Activated gamma-delta T cell treated with anti-CD3 and anti-CD28 coated beads, Interleukin-2, amount 50 U/mL, for 16 hours (primary cell): ENCODE measurements at places on chromosomes 12 and 14.

- no peak for DNase-seq
Observed at GRCh38 chr12:19893514-19893913, 454.2 kb downstream of the AEBP2 start.

DNA sequence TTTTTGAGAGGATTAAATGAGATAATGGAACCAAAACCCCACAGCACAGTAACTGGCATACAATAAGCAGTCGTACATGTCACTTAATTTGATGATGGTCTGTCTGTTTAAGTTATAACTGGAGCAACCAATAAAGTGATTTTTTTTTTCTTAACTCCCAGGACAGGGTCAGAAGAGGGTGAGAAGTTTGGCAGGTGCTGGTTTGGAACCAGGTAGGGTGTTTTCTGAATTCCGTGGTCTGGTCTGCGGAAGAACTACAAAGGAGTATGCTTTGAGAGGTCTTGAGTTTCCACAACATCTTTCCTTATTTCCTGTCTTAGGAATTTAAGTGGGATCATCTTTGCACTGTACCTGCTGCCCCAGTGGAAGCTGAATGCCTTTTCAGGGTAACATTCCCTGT lies 111.7 kb downstream of the SLC8A3 start:
- no peak for DNase-seq

- DNase-seq: no peak
Observed at GRCh38 chr14:23566778-23567185, 809 bp downstream of the AP1G2 start.

DNA sequence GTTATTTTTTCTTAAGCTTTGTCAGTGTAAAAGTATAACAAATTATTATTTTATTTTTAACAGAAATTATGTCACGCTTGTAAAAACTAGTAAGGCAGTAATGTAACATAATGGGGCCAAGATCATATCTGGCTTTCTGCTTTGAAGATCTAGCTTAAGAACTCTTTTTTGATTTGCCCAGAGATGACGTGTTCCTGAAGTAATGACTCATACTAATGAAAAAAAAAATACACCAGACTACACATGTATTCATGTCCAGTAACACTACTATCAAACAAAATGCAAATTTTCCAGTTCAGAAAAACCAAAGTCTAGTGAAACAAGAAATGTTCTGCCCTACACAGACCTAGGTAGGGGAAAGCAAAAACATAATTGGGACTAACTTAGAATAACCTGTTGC lies 432.2 kb upstream of the ATXN7L3B start:
- DNase-seq: no peak

GRCh38 chr14:37851054-37851453 lies 255.6 kb downstream of the TTC6 start:
- DNase-seq: no peak

GRCh38 chr12:51926718-51927117 lies 19.4 kb downstream of the ACVRL1 start:
- peak; percentile 17 for DNase-seq

- no peak for DNase-seq
Observed at GRCh38 chr14:37865719-37866549, 270.5 kb downstream of the TTC6 start.
